ENCODE measurements at places on chromosomes 1 and 21. TPM values are rescaled to one million over a fixed set of nuclear protein-coding genes. Genes with fewer than 3 reads are reported as not detected.

GRCh38 chr1:6235296-6235677 is 477 bp downstream of the ICMT start:
- no peak overlapping the region for H3K27ac ChIP-seq
- peak overlapping the region; percentile 85 for H3K4me3 ChIP-seq
- H3K27me3 ChIP-seq, result peaks cover 24% of the 10 kb centered on the region
- H3K36me3 ChIP-seq, result peaks cover 27% of the 10 kb centered on the region
- H3K4me1 ChIP-seq, result peaks cover 18% of the 10 kb centered on the region

DNA sequence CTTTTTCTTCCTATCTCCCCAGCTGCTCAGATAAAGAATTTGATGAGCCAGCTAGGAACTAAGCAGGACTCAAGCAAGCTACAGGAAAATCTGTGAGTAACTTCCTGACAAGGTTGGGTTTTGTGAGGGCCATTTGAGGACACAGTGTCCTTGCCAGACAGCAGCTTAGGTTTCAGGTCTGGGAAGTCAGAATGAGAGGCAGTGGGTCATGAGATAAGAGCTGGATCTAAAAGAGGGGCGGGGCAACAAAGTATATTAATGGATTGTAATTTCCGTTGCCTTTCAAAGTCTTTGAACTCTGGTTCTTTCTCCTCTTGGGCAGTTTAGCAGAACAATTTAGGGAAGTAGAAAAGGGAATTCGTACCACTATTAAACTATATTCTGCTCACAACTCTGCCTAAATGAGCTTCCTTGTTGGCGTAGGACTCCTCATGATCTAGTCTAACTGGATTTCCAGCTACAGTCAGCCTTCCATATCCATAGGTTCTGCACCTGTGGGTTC is 16.6 kb downstream of the STX12 start:
- peaks cover 44% of the 10 kb centered on the region for H3K36me3 ChIP-seq
- H3K27ac ChIP-seq, result no peak overlapping the region
- no peak overlapping the region for H3K4me3 ChIP-seq
- no peaks in the 10 kb centered on the region for H3K4me1 ChIP-seq
- no peak for DNase-seq

DNA sequence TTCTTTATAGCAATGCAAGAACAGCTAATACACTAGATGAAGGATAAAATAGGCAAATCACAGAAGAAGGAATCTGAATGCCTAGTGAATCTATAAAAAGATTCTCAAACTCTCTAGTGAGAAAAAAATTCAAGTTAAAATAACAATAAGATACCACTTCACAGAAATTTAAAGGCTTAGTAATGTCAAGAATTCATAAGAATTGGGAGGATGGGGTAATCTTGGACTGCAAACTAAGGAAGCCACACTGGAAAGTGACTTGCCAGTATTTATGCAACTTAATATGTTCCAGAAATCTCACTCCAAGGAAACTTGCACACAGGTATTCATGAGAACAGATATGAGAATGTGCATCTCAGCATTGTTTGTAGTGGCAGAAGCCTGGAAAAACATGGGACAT is 38.9 kb upstream of the PRRC2C start:
- no peak for DNase-seq
- H3K27ac ChIP-seq, result no peak overlapping the region
- H3K27me3 ChIP-seq, result peaks cover 2% of the 10 kb centered on the region
- no peak overlapping the region for H3K4me3 ChIP-seq
- no peaks in the 10 kb centered on the region for H3K36me3 ChIP-seq

DNA sequence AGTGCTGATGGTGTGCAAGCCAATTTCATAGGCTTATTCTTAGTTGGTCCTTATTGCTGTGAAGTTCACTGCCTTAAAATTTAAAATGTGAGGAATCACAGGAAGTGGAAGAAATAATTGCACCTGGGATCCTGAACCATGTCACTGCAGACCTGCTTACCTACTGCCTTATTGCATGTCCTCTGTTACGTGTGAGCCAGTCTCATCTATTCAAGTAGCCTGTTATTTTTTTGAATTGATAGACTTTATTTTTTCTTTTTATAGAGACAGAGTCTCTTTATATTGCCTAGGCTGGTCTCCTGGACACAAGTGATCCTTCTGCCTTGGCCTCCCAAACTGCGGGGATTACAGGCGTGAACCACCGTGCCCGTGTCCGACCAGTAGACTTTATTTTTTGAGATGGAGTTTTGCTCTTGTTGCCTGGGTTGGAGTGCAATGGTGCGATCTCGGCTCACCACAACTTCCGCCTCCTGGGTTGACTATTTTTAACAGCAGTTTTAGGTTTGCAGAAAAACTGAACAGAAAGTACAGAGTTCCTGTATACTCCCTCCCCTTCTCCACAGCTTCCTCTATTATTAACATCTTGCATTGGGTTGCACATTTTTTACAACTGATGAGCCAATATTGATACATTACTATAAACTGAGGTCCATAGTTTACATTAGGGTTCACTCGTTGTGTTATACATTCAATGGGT is 14.0 kb upstream of the DISC1 start:
- H3K27ac ChIP-seq, result peak overlapping the region; percentile 64
- H3K4me3 ChIP-seq, result peak overlapping the region; percentile 55
- no peaks in the 10 kb centered on the region for H3K27me3 ChIP-seq
- no peaks in the 10 kb centered on the region for H3K36me3 ChIP-seq

- DNase-seq, result no peak
- H3K4me1 ChIP-seq, result no peaks in the 10 kb centered on the region
- H3K27ac ChIP-seq, result no peak overlapping the region
- H3K27me3 ChIP-seq, result no peaks in the 10 kb centered on the region
Measured at GRCh38 chr21:34302521-34302920, 61.3 kb upstream of the KCNE2 start.

The USH2A gene
- total RNA-seq, result not detected

- H3K4me3 ChIP-seq, result no peak overlapping the region
- H3K27me3 ChIP-seq, result no peaks in the 10 kb centered on the region
- no peaks in the 10 kb centered on the region for H3K36me3 ChIP-seq
Measured at GRCh38 chr1:84133479-84133878, 10.6 kb upstream of the PRKACB start.

GRCh38 chr1:200530623-200531261 is 89.8 kb downstream of the KIF14 start:
- peak; percentile 74 for DNase-seq
- H3K27ac ChIP-seq, result peak overlapping the region; percentile 45
- no peaks in the 10 kb centered on the region for H3K36me3 ChIP-seq
- H3K4me1 ChIP-seq, result peaks cover 27% of the 10 kb centered on the region

The IFI44L gene
- total RNA-seq, result 30.4 TPM

The CHML gene
- total RNA-seq, result 11.4 TPM

The LCE3E gene
- total RNA-seq, result not detected

The LCE3D gene
- total RNA-seq, result not detected

The KDF1 gene
- 2.3 TPM for total RNA-seq

- H3K27ac ChIP-seq, result peak overlapping the region; percentile 54
- H3K4me3 ChIP-seq, result no peak overlapping the region
- H3K36me3 ChIP-seq, result peaks cover 43% of the 10 kb centered on the region
- H3K27me3 ChIP-seq, result no peaks in the 10 kb centered on the region
- peaks cover 99% of the 10 kb centered on the region for H3K4me1 ChIP-seq
Measured at GRCh38 chr1:42943166-42943565, 15.5 kb downstream of the SLC2A1 start.

- no peak overlapping the region for H3K4me3 ChIP-seq
- no peaks in the 10 kb centered on the region for H3K27me3 ChIP-seq
- H3K4me1 ChIP-seq, result no peaks in the 10 kb centered on the region
- no peak overlapping the region for H3K27ac ChIP-seq
- no peaks in the 10 kb centered on the region for H3K36me3 ChIP-seq
- no peak for DNase-seq
Measured at GRCh38 chr1:240352769-240353168, 259.2 kb downstream of the GREM2 start.

- H3K36me3 ChIP-seq, result peaks cover 7% of the 10 kb centered on the region
- no peaks in the 10 kb centered on the region for H3K27me3 ChIP-seq
- no peaks in the 10 kb centered on the region for H3K4me1 ChIP-seq
Measured at GRCh38 chr1:202750024-202750423, 39.8 kb upstream of the SYT2 start.

GRCh38 chr1:243268751-243269460 is 13.1 kb downstream of the SDCCAG8 start:
- DNase-seq, result no peak
- no peak overlapping the region for H3K27ac ChIP-seq
- peaks cover 7% of the 10 kb centered on the region for H3K36me3 ChIP-seq
- H3K4me1 ChIP-seq, result peaks cover 7% of the 10 kb centered on the region
- no peak overlapping the region for H3K4me3 ChIP-seq

DNA sequence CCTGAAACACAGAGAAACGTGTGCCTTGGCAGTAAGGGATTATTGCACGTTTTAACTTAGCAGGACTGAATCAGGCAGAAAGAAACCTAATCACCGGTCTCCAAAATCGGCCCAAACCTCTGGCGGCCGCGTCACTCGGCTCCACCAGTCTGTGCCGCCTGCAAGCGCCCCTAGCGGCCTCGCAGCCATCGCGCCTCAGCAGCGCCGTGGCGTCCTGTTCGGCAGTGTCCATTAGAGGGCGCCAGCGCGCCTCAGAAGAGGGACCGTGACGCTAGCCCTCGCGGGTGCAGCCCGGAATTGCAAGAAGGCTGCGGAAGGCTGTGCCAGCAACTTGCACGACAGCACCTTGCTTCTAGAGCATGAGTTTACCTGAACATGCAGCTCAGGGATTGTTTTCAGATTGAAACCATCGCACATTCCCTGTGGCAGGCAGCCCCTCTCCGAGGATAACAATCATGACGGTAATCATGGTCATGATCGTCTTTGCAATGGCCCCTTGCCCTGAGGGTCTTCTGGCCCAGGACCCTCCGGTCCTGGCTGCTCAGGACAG is 164.4 kb downstream of the TRIM33 start:
- no peaks in the 10 kb centered on the region for H3K36me3 ChIP-seq
- peak overlapping the region; percentile 52 for H3K27ac ChIP-seq
- peaks cover 17% of the 10 kb centered on the region for H3K4me1 ChIP-seq
- peak; percentile 98 for DNase-seq

- H3K4me3 ChIP-seq, result no peak overlapping the region
- no peaks in the 10 kb centered on the region for H3K4me1 ChIP-seq
- no peaks in the 10 kb centered on the region for H3K27me3 ChIP-seq
- no peak for DNase-seq
- no peak overlapping the region for H3K27ac ChIP-seq
Measured at GRCh38 chr1:221880182-221880581, 138.3 kb upstream of the DUSP10 start.

DNA sequence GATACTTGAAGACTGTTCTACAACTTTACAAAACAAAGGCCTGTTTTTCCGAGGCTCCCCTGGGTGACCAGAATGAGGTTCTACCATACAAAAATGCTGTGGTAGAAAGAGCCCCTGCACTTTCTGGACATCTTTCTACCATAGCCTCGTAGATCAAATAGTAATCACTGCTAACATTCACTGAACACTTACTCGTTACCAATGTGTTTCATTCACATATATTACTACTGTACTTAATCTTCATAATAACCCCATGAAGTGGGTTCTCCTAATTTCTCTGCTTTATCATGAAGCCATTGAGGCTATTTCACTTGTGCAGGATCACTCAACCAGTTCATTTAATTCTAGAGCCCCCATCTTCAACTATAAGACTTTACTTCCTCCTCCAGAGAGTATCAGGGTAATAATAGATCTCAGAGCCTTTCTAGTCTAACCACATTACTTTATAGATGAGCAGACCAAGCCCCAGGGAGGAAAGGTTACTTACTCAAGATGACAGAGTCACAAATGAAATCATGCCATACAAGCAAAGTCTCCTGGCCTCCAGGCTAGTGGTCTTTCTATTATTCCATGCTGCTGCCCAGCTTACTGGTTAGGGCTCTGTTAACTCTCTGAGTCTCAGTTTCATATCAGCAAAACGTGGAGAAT is 46.7 kb upstream of the OSBPL9 start:
- no peaks in the 10 kb centered on the region for H3K27me3 ChIP-seq
- no peak for DNase-seq
- peak overlapping the region; percentile 77 for H3K27ac ChIP-seq
- no peaks in the 10 kb centered on the region for H3K36me3 ChIP-seq
- no peak overlapping the region for H3K4me3 ChIP-seq

The PACC1 gene
- 13.4 TPM for total RNA-seq

DNA sequence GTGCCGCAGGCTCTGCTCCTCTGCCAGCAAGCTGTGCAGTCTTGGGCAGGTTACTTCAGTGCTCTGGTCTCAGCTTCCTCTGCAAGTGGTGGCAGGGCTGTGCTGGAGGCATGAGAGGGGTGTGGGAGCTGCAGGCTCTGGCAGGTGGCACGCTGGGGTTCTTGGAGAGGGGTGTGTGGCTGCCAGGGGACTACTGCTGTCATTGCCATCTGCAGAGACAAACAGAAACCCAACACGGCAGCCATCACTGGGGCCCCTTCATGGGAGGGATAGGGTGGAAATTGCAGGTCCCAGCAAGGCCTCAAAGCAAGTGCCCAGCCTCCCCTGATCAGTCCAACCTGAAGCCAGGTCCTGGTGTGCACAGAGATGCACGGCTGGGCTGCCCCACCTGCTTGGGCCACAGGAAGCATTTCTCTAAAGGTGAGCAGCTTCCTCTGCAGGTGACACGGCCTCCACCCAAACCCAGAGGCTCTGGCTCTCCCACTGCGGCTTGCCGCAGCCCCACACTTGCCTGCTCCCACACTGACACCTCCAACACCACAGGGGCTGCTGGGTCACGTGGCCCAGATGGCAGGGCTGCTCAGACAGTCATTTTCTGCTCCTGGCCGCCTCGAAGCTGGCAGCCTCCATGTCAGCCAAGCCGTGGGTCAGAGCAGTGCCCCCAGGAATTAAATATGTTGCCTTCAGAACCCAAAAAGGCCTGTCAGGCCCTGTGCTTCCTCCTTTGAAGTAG is 4.1 kb upstream of the COL6A2 start:
- H3K27me3 ChIP-seq, result peaks cover 4% of the 10 kb centered on the region
- peak; percentile 19 for DNase-seq
- no peak overlapping the region for H3K4me3 ChIP-seq
- H3K36me3 ChIP-seq, result no peaks in the 10 kb centered on the region

DNA sequence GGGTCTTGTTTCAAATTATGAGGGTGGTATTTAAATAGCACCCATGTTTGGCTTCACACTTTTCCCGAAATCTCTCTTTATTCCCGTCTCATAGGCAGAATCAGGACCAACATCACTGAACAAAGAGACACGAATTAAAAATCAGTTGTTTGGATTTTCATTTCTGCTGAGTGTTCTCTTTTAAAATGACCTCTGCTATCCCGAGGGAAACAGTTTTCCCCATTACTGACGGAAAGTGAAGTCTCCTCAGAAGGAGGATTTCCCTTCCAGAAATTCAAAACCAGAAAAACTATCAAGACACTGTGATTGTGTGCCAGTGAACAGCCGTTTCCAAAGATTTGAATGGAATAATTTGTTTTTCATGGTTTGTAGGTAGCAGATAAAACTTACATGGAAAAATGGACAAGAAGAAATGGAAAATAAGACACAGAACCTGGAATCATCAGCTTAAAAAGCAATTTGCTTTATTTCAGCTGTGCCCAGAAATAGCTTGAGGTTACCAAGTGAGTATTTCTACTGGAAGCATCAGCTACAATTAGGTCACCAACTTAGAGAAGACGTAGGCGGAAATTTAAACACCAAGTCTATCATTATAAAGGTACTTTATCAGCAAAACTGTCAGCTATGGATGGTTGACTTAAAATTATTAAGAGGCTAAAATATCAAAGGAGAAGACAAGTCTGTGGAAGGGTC is 68.5 kb downstream of the RUNX1 start:
- H3K27ac ChIP-seq, result no peak overlapping the region
- no peaks in the 10 kb centered on the region for H3K36me3 ChIP-seq

The FCRLB gene
- 0.75 TPM for total RNA-seq

The KIF2C gene
- 1.6 TPM for total RNA-seq

The MCOLN3 gene
- 7.2 TPM for total RNA-seq

GRCh38 chr1:156933136-156933535 is 12.7 kb downstream of the LRRC71 start:
- H3K4me3 ChIP-seq, result no peak overlapping the region
- H3K4me1 ChIP-seq, result no peaks in the 10 kb centered on the region
- no peak for DNase-seq
- H3K36me3 ChIP-seq, result no peaks in the 10 kb centered on the region
